Kidney glomerular epithelial cell (primary cell): ENCODE measurements at places on chromosomes 1 and 21.

- no peak for DNase-seq
Measured at GRCh38 chr1:110464340-110464739, 13.4 kb downstream of the PROK1 start.

DNA sequence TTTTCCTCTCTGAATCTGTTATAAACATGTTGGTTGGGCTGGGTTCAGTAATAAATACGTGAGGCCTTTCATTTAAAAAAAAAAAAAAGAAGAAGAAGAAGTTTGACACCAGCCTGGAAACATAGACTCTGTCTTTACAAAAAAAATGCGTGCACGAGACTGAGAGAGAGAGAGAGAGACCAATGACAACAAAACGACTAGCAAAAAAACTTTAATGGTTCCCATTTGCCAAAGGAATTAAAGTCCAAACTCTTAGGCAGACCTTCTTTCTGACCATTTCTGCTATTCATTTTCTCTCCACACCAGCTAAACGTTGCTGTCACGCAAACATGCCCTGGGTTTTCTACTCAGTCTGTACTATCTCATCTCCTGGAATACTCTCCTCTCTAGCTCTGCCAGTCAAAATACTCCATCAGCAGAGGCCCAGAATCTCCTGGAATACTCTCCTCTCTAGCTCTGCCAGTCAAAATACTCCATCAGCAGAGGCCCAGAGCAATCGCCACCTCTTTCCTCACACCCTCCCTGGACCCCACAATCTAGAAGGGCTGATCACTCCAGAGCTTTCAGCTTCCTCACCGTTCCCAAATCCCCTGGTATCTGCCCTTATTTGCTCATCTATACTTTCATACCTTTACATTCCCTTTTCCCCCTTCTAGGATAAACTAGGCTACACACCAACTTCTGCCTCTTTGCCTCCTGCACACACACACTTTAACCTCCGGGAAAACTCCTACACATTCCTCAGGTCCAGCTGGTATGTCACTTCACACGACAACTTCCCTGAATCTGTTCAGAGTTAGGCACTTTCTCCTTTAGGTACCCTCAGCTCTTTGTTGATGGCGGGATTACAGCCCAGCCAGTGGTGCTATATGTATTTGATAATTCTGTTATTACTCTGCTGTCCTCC, 100.0 kb downstream of the CDC7 start:
- DNase-seq: no peak

GRCh38 chr1:180221462-180221861, 8.6 kb upstream of the LHX4 start:
- no peak for DNase-seq

DNA sequence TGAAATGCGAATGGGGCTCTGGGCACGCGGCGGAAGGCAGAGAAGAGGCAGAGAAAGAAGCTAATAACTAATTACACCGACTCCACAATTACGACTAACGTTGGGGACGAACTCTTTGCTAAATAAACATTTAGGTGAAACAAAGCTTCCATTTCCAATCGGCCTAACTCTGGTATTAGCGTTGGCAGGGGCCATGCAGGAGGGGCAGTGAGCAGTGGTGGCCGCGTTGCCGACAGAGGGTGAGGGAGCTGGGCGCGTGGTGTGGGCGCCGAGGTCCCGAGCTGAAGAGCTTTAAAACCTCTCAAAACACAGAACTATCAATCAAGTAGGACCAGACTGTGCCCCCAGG, 553 bp upstream of the NDUFV3 start:
- no peak for DNase-seq

DNA sequence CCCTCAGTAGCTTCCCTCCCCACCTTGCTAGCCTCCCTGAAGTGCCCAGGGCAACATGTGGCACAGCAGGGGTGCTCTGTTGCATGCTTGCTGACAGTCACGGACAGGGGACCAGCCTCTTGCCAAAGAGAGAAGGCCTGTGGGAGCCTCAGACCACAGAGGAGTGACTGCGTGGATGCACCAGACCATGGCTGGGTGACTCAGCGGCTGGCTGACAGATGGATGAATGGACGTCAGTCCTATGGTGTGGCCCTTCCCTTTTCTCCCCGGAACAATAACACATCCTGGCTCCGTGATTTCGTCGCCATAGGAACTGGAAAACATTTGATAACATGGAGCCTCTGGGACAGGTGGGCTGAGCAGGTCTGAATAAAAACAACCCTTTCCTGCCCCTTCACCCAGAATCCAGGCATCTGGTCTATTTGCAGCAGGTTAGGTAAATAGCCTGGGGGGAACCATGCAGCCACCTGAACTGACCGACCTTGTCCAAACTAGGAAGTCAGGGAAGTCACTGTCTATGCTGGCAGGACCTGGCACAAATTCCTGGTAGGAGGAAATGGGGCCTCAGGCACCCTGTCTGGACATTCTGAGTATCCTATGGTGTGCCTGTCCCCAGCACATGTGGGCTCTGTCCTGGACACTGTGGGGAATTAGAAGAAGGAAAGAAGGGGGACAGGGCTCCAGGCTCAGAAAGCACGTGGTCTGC, 53.3 kb downstream of the NENF start:
- peak; percentile 99 for DNase-seq
